Type B pancreatic cell (in vitro differentiated cells): ENCODE measurements at places on chromosomes 13 and 19. TPM values are rescaled to one million over a fixed set of nuclear protein-coding genes. Genes with fewer than 3 reads are reported as not detected.

Gene PNMA8A
- 6.7 and 21.9 TPM in 2 replicates for total RNA-seq

GRCh38 chr19:56097306-56097705, 23.8 kb downstream of the ZNF787 start:
- DNase-seq: no peak

DNA sequence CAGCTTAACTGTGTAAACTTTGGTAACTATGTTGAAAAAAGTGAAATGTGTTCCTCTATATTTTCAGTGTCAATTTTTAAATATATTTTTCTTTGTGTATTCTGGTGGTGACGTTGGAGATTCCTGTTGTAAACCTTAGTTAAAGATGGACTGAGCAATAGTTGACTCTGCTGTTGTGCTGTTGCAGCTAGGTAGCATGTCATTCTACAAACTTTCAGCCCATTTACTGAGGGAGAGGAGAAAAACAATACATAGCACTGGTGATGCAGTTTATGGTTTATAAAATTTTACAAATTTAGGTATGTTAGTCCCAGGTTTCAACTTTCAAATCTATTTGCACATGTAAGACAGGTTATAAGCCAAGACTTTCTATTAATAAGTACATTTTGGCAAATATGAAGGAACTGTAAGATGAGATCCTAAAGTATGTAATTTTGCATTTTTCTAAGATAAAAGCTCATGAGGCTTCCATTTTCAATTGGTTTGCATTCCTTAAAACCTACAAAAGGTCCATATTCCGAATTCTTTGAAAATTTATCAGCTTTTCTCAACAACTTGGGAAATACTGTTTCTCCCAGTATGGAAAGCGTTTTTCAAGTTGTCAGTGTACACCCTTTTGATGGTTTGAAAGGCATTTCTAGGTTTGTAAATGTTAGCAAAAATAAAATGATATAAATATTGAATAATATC, 1.5 kb downstream of the NDFIP2 start:
- DNase-seq: no peak

GRCh38 chr19:33390908-33391630, 17.6 kb downstream of the CEBPG start:
- no peak for DNase-seq

DNA sequence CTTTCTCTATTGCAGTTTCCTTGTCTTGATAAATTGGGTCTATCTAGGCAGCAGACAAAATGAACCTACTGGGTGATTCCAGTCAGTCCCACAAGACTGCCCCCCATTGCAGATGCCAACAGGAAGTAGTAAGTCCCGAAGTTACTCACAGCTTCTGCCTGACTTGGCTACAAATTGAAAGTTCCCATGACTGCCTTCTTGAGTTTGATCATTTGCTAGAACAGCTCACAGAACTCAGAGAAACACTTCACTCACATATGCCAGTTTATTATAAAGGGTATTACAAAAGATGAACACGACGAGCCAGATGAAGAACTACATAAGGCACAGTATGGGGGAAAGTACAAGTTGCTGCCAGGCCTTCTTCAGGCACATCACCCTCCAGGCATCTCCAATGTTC, 50.0 kb downstream of the TEX26 start:
- DNase-seq: no peak

- DNase-seq: no peak
These were observed 350.1 kb upstream of the NBEA start for GRCh38 chr13:34591900-34592529.

DNA sequence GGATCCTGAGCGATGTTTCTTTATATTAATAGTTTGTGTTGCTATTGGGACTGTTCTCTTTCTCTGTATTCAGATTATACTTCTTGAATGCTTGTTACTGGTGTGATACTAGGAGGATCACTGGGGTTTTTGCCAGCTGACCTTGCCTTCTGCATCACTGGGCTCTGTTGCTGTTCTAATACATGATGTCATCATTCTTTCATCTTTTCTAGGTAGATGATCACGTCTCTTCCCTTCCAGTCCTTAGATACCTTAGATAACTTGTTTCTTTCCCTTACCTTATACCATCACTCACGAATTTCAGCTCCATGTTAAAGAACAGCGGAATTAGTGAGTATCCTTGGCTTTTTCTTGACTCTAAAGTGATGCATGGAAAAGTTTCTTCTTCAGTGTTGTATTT, at the start of gene OR10H3:
Gene OR10H3 (plus strand): TSS at position 264 of the 400 bp plus-strand sequence. CDS start 3,408 bp downstream, outside the sequence.
- no peak for DNase-seq

GRCh38 chr13:66369666-66370065, 860.5 kb downstream of the PCDH9 start:
- no peak for DNase-seq

- DNase-seq: no peak
These were observed 189.0 kb downstream of the LACC1 start for GRCh38 chr13:44068737-44069136.

DNA sequence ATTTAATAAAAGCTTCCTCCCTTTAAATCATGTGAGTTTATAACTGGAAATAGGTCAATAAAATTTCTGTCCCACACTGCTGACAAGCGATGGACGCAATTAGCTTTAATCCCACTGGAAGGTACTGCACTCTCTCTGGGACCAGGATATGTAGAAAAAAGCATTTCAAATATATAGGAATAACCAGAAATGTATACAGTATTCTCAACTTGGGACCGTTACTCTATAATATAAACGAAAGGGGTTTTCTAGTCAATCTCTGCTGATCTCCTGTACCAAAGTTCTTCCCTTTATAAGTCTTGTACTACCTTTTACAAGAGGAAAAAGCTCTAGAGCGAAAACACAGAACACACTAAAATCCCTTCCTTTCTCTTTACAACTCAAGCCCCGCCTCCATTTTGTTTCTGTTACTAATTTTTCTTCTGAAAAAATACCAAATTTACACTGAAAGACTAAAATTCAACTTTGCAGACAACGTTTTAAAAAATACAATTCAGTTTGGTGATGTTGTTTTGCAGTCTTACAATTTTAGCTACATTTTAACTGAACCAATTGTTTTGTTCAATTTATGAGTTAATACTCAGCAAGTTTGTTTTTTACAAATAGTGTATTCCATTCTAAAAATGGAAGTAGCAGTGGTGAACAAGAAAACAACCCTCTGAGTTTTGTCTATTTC, 1.7 kb upstream of the USPL1 start:
- DNase-seq: no peak

- no peak for DNase-seq
These were observed 46.8 kb downstream of the LATS2 start for GRCh38 chr13:21014502-21015170.

GRCh38 chr13:75416327-75417011, 65.5 kb downstream of the TBC1D4 start:
- DNase-seq: no peak
